ENCODE measurements at places on chromosomes 3 and 15.

- DNase-seq: no peak
Observed at GRCh38 chr15:39575180-39575579, 5.7 kb upstream of the THBS1 start.

DNA sequence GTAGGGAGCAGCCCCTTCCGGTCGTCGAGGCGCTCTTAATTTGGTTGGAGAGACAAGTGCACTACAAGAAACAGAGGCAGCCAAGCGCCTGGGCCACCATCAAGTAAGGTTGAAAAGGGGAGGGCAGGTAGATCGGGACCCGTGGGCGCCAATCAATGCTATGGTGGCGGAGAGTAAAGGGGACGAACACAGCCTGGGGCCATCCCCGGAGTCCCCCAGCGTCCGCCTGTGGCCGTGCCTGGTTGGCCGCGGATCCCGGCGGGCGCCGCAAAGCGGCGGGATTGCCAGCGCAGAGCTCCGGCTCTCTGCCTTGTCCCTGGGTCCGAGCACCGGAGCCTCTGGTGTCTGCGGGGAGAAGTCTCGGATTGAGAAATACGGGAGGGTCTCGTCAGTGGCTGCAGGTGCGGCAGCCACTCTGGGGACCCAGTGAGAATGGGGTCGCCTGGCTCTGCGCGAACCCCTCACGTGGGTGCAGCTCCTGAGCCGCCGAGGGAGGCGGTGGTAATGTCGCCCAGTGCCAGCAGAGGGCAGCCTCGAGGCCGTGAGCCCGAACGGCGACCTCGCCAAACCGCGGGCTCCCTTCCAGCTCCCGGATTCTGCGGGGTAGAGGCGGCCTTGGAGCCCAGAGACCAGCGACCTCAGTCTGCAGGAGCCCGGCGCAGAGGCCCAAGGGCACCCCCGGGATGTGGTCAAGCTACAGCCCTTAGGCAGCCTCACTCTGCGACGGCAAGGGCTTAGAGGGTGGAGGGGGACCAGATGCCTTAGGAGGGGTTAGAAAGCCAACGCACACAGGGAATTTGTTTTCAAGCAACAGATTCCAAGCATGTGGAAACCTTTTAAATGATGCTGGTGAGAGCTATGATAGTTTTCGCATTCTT lies 10.8 kb downstream of the FOXL2 start:
- no peak for DNase-seq

GRCh38 chr3:109642025-109642424 lies 304.7 kb upstream of the DPPA4 start:
- DNase-seq: no peak

DNA sequence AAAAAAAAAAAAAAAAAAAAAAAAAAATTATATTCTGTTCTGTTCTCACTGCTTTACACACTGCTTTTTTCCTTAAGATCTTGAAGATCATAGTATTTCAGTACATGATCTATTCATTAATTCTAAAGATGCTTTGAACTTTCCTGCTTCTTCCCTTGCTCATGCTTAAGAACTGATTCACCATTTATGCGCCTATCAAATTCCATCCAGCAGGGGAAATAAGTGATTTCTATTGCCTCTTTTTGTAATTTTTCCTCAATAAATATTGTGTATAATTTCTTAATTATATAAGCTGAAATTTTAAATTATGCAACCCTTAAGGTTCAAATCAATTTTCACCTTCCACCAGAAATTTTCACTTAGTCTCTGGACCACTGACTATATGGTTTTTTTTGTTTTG lies 10.6 kb downstream of the DENND6A start:
- no peak for DNase-seq

DNA sequence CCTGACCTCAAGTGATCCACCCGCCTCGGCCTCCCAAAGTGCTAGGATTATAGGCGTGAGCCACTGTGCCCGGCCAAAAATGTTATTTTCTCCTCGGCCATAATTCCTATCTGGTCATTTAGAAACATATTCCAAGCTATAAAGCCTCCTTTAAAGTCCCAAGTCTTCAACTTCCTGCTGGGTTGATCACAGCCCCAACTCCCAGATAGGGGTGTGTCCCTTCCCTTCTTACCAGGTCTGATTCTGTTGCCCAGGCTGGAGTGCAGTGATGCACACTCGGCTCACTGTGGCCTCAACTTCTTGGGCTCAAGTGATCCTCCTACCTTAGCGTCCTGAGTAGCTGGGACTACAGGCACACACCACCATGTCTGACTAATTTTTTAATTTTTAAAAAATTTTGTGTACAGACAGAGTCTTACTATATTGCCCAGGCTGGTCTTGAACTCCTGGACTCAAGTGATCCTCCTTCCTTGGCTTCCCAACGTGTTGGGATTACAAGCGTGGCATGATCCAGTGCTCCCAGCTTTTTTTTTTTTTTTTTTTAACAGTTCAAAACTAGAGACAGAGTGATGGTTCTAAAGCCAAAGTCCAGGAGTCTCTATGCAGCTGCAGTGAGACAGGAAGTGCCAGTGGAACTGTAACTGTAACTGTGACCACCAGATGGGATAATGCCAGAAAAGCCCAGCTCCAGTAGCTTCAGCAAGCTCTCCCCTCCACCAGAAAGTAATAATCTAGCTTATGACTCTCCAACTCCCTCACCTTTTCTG lies 8.2 kb upstream of the PRKAR2A start:
- DNase-seq: no peak
